ENCODE measurements at places on chromosomes 1 and 21. TPM values are rescaled to one million over a fixed set of nuclear protein-coding genes. Genes with fewer than 3 reads are reported as not detected.

PIP5K1A gene
- 69.8 TPM for total RNA-seq

DNA sequence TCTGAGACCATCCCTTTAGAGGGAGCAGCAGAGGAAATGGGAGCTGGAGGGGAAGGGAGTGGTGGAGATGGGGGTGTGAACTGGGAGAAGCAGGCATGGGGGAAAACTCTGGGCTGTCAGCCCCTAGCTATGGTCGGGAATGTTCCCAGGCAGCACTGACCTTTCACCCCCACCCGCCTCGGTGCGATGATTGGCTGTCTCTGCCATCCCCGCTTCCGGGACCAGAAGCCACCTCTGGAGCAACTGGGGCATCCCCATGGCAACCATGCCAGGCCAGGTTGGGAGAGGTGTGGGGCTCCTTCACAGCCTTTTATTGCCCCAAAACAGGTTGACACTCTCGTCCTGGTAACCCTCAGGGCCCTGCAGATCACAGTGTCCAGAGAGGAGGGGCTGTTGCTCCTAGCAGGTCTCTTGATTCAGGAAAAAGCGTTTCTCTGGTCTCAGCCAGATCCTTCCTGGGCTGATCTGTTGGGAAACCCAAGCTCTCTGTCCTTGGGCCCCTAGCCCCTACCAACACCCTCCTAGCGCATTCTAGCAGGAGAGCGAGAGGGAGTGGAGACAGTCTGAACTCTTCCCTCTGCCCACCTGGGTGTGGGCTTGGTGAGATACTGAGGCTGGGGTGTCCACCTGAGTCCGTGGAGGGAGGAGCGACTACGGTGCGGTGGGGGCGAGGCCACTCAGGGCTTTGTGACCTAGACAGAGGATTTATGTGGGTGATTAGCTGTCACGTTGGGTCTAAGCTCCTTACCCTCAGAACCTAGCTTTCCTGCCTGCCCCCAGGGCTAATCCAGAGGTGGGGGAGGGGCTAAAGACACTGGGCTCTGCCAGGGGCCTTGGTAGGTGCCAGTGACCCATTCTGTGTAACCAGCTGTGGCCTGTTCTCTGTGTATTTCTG, 12.2 kb upstream of the SLC6A9 start:
- H3K4me1 ChIP-seq, result peaks cover 7% of the 10 kb centered on the region
- no peak overlapping the region for H3K4me3 ChIP-seq
- H3K36me3 ChIP-seq, result no peaks in the 10 kb centered on the region
- DNase-seq, result no peak

DNA sequence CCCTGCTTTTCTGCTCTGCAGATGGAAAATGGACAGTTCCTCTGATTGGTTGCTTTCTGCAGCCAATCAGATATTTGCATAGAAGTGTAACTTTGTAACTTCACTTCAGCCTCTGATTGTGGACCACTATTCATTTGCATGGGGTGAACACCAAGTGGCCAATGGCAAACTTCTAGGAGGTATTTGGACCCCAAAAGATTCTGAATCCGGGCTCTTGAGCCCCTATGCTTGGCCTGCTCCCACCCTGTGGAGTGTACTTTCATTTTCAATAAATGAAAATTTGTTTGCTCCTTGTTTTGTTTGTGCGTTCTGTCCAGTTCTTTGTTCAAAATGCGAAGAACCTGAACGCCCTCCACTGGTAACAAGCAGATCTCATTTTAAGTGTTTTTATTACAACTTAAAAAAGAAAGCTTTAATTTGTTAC, 6.4 kb upstream of the GSTM4 start:
- no peak overlapping the region for H3K27ac ChIP-seq
- H3K4me1 ChIP-seq, result peaks cover 20% of the 10 kb centered on the region
- DNase-seq, result no peak
- peak overlapping the region; percentile 29 for H3K4me3 ChIP-seq

- peak overlapping the region; percentile 84 for H3K27ac ChIP-seq
- H3K4me3 ChIP-seq, result peak overlapping the region; percentile 86
- H3K36me3 ChIP-seq, result no peaks in the 10 kb centered on the region
- peaks cover 46% of the 10 kb centered on the region for H3K27me3 ChIP-seq
- DNase-seq, result no peak
- H3K4me1 ChIP-seq, result peaks cover 17% of the 10 kb centered on the region
Observed at GRCh38 chr1:40315795-40316594, 1.1 kb downstream of the COL9A2 start.

DNA sequence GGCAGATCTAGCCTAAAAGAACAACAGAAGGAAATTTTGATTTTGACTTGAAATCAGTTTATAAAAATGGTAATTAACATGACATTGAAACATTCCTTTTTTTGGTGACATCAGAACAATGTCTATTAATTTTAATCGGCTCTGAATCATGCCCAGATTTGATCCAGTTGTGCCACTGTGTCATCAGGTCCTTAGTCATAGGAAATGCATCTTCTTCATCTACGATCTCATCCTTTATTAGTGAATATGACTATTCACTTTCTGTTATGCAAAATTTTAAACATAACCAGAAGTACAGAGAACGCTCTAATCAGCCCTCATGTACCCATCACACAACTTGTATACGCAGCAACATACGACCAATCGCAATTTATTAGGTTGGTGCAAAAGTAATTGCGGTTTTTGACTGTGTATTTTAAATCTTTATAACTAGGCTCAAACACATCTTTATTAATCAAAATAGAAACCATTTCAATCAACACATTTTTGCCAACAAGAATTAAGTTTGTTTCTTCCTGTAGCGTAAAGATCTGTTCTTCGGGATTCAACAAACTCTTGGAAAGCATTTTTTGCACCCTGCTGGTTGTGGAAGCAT, 40.3 kb upstream of the TLR5 start:
- H3K36me3 ChIP-seq, result no peaks in the 10 kb centered on the region
- peaks cover 27% of the 10 kb centered on the region for H3K27me3 ChIP-seq
- no peak overlapping the region for H3K27ac ChIP-seq
- H3K4me3 ChIP-seq, result no peak overlapping the region

Measured in type B pancreatic cell (in vitro differentiated cells).